ENCODE measurements at places on chromosomes 4 and X.

GRCh38 chr4:30632751-30633150 is 87.4 kb upstream of the PCDH7 start:
- DNase-seq = no peak

DNA sequence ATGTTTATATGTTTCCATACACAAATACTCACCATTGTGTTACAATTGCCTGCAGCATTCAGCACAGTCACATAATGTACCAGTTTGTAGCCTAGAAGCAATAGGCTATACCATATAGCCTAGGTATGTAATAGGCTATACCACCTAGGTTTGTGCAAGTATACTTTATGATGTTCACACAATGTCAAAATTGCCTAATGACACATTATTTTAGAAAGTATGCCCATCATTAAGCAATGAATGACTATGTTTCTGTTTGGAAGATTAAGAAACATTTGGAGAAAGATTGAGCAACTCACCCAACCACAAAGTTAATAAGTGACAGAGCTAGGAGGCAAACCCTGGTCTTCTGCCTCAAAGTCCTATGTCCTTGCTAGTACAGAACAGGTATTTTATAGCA is 96.8 kb upstream of the GRIA3 start:
- no peak for DNase-seq

- DNase-seq = no peak
Observed at GRCh38 chrX:125306335-125306866, 13.3 kb upstream of the TEX13C start.

GRCh38 chrX:38233891-38234667 is 13.4 kb upstream of the SRPX start:
- DNase-seq = no peak

- DNase-seq = no peak
Observed at GRCh38 chrX:47247206-47247998, 14.6 kb downstream of the USP11 start.

GRCh38 chrX:11196476-11196875 is 85.3 kb downstream of the HCCS start:
- no peak for DNase-seq

DNA sequence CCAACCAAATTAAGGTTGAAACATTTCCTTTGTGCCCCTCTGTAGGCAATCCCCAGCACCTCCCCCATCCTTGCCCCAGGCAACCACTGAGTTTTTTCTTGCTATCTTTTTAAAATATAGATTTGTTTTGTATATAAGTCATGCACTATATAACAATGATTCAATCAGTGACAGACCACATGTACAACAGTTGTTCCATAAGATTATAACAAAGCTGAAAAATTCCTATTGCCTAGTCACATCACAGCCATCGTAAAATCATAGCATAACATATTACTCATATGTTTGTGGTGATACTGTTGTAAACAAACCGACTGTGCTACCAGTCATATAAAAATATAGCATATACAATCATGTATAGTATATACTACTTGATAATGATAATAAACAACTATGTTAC is 211.9 kb upstream of the NRK start:
- DNase-seq = no peak

- no peak for DNase-seq
Observed at GRCh38 chr4:93030670-93031069, 726.9 kb downstream of the GRID2 start.

DNA sequence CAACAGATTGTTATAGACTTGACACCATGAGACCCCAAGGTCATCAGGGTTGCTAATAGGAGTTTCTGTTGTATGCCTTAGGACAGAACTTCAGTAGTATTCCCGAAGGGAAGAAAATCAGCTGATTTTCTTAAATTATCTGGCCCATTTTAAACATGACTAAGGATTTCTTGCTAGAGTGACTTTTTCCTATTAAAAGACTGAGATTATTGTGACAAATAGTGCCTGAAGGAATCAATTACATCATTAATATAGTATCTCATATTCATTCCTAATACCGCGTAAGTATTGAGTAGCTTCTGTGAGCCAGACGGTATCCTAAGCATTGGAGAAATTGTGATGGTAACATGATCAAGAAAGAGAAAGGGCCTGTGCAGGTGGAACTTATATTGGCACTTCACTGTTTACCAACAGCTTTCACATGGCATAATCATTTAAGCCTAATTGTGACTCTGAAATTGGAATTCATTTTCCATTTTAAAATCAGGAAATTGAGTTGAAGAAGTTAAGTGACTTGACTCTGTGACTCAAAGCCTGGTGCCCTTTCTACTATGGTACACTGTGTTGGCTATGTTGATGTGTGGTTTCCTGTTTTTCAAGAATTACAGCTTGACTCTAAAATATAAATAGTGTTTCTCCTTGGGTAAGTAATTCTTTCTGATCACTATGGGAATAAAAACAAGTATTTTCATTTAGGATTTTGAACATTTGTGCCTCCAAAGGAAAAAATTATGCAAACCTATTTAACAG is 4.1 kb downstream of the AFF1 start:
- DNase-seq = no peak

DNA sequence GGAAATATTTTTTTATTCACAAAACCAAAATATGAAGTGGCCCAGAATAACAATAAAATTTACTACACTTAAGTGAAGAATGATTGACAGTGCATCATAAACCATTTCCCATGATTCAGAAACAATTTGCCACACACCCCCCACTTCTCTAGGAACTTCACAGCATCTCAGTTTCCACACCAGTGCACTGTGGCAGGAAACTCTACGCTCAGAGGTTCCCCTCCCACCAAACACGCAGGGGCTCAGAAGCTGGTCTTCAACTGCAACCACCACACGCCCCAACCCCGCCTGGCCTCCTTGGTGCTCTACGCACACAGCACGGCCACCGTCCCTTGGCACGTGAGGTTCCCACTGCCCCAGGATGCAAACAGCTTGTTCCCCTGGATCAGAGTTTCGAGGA is 63.7 kb downstream of the ZFYVE28 start:
- DNase-seq = no peak

DNA sequence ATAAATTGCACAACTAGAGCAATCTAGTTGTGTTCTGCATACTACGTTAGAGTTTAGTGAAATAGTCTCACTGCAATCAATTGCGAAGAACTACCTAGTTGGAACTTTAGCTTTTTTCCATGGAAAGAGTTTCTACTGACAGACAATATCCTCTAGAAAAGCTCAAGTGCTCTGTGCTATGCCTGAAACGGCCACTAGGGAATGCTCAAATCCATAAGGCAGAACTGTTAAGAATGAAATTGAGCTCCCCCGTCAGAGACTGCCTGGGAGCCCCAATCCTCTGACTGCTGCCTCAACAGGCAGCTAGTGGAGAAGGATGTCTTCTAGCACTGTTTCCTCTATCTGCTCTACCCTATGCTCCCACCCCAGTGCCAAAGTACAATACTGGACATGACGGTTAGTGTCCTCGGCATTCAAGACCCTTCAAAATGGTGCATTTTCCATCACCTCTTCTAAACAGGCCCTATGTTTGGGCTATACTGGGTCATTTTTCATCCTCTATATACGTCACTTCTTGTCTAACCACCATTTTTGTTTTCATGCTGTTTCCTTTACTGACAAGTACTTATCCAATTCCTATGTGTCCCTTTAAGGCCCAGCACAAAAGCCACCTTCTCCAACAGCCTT is 35.3 kb downstream of the FRMD7 start:
- peak; percentile 62 for DNase-seq

DNA sequence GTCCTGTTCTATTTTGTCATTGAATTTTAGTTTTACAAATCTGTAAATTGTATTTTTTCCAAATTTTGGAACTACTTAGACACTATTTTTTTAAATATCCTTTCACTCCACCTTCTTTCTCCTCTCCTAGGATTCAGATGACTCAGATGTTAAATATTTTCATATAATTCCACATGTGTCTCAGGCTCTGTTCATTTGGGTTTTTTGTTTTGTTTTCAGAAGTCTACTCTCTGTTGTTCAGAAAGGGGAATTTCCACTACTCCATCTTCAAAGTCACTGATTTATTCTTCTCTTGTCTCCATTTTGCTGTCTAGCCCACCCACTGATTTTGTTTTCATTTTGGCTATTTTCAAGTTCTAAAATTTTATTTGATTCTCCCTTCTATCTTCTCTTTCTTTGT is 264.0 kb upstream of the SLIT2 start:
- no peak for DNase-seq

DNA sequence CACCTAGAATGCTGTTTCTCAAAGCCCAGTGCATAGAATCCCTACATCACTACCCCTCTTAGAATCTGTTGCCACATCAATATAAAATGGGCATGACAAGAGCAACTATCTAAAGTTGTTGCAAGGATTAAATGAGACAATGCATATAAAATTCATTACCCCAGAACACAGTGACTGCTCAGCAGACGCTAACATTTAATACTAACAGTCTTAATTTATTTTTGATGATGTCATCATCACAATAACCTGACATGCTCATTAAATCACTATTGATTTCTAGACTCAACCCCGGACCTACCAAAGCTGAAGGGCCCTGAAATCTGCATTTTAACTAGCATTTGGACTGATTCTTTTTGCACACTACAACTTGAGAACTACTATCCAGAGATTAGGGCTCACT is 3.9 kb downstream of the ARSJ start:
- no peak for DNase-seq

DNA sequence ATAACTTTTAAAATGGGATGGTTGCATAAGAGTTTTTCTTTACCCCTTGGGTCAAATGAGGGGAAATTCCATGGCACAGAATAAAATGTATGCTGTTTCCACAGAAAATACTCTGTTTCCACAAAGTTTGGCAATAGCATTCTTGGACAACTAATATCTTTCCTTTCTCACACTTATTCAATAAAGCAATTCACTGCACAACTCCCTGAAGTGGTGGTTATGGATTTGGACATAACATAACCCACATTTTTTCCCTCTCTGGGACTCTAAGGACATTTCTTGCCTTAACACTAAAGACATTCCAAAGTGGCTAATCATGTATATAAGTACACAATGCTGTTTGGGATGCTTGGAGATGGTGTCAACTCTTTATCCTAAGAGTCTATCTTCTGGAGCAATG is 51.7 kb upstream of the GPM6B start:
- DNase-seq = no peak

- DNase-seq = peak; percentile 30
Observed at GRCh38 chr4:46386570-46386969, 3.4 kb downstream of the GABRA2 start.

DNA sequence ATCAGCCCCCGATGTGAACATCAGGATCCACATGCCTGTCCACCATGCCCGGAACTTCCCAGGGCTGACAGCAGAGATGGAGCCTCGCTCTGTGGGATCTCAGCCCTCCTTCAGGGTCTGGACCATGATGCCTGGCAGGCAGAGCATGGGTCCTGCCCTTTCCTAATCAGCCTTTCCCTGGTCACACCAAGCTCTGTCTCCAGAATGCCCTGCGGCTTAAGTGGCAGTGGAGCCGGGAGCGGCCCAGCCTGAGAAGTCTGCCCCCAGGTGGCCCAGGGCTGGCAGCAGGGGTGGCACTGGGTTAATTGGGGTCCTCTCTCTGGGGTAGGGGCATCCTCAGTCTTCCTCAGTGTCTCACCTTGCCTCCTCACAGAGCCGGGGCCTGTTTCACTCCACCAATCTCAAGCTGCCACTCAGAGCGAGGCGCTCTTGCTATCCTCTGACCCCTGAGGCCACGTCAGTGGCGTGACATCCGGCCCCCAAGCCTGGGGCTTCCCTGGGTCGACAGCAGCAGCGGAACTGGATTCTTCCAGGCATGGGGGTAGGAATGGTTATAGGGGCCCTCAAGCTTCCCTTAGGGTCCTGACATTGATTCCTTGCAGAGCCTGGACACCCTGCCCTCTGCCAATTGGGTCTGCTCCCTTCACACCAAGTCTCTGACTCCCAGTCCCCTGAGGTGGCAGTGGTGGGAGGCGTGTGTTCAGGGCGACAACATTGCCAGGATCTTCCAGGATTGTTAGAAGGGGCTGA is 20.8 kb upstream of the TMEM185A start:
- DNase-seq = no peak

- no peak for DNase-seq
Observed at GRCh38 chrX:44063606-44064005, 90.4 kb upstream of the NDP start.

DNA sequence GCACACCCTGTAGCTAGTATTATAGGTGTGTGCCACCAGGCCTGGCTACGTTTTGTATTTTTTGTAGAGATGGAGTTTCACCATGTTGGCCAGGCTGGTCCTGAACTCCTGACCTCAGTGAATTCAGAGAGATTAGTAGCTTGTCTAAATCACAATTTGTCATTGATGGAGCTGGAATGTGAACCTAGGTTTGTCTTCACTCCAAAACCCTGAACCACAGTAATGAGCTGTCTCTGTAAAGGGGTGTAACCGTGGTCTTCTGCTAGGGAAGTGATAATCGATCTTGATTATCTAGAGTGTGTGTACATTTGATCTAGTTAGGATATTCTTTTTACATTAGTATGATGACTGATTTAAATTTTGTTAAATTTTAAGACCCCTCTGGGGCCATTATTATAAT is 8.3 kb downstream of the ARHGAP10 start:
- no peak for DNase-seq

- no peak for DNase-seq
Observed at GRCh38 chr4:81811562-81812293, 340.0 kb upstream of the RASGEF1B start.

GRCh38 chr4:93513851-93514250 is 314.7 kb upstream of the ATOH1 start:
- no peak for DNase-seq

GRCh38 chrX:8783097-8783713 is 18.0 kb downstream of the FAM9A start:
- no peak for DNase-seq

DNA sequence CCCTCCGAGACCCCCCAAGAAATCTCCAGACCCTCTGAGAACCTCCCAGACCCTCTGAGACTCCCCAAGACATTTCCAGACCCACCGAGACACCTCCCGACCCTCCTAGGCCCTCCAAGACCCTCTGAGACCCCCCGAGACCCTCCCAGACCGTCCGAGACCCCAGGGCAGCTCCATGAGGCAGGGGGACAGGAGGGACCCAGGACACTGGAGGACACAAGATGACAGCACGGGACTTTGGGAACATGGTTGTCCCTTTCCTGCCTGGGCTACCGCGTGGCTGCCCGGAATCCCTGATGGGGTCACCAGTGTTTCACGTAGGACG is 10.3 kb downstream of the CTBP1 start:
- no peak for DNase-seq

- no peak for DNase-seq
Observed at GRCh38 chr4:16297003-16297402, 70.7 kb upstream of the TAPT1 start.

DNA sequence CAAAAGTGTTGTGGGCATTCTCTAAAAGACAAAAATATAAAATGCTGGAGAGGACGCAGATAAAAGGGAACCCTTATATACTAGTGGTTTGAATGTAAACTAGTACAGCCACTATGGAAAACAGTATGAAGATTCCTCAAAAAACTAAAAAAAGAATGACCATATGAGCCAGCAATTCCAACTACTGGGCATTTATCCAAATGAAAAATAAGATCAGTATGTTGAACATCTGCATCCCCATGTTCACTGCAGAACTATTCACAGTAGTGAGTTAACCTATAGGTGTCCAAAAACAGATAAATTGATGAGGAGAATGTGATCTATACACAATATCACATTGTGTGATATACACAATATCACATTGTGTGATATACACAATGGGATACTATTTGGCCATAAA is 1615.3 kb downstream of the PCDH18 start:
- no peak for DNase-seq

GRCh38 chr4:167088115-167088514 is 146.2 kb downstream of the SPOCK3 start:
- DNase-seq = no peak

GRCh38 chr4:73603271-73603710 is 16.9 kb downstream of the RASSF6 start:
- no peak for DNase-seq

- DNase-seq = no peak
Observed at GRCh38 chr4:151679231-151679630, 81.6 kb downstream of the GATB start.

- peak; percentile 63 for DNase-seq
Observed at GRCh38 chrX:150907474-150907873, 9.0 kb upstream of the CD99L2 start.
